ENCODE measurements at places on chromosomes 1 and 21.

DNA sequence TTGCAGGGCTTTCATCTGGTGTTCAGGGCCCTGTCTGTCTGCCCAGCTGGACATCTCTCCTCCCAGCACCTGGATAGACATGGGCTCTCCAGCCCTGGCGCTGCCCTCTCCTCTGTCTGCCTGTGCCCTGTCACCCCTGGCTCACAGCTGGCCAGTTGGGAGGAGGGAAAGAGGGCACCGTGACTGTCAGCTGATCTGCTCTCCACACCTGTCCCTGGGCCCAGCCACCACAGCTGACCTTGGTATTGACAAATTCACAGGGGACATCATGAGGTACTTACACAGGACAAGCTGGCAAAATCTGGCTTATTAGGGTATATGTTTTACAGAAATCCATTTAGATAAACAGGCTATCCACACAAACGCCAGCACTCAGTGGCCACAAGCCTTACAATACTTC, 8.3 kb downstream of the TNR start:
- DNase-seq: no peak

DNA sequence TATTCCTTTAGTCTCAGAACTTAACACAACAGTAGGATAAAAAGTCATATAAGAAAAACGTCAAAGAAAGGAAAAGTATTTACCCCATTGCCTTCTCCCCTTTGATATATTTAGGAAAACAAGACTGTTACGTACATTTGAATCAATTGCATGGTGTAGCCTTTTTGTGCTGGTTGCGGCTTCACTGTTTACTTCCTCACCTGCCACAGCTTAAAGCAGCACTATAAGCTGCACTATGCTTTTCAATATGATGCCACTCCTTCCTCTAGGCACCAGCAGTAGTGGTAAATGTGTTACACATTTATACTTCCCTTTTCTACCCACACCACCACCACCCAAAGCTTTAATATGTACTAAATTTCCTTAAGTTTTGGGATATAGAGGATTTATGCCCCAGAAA, 111.1 kb downstream of the ATP1B1 start:
- DNase-seq: no peak

GRCh38 chr1:152412756-152413155, 1.3 kb downstream of the CRNN start:
- DNase-seq: no peak

DNA sequence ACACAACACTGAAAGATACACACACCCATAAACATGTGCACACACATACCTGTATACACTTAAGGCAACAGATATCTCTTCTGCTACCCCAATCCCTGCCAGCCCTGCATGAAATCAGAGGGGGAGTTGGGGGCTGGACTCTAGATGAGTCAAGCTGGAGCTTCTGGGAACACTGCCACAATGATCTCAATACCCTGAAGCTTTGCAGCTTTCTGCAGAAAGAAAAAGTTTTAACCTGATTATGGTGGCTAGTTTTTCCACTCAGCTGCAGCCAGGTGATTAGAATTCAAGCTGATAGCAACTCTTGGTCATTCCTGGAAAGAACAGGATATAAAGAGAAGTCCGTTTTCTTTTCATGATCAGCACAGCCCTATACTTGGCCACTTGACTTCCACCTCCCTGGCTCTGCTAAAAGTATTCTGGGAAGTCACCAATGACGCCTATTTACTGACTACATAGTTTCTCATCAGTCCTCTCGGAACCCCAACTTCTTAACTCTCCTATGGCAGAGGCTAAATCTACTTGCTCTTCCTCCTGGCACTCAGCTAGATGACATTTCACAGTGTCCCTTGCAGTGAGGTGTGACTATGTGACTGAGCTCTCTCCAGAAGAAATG, 20.7 kb upstream of the DNASE2B start:
- no peak for DNase-seq

DNA sequence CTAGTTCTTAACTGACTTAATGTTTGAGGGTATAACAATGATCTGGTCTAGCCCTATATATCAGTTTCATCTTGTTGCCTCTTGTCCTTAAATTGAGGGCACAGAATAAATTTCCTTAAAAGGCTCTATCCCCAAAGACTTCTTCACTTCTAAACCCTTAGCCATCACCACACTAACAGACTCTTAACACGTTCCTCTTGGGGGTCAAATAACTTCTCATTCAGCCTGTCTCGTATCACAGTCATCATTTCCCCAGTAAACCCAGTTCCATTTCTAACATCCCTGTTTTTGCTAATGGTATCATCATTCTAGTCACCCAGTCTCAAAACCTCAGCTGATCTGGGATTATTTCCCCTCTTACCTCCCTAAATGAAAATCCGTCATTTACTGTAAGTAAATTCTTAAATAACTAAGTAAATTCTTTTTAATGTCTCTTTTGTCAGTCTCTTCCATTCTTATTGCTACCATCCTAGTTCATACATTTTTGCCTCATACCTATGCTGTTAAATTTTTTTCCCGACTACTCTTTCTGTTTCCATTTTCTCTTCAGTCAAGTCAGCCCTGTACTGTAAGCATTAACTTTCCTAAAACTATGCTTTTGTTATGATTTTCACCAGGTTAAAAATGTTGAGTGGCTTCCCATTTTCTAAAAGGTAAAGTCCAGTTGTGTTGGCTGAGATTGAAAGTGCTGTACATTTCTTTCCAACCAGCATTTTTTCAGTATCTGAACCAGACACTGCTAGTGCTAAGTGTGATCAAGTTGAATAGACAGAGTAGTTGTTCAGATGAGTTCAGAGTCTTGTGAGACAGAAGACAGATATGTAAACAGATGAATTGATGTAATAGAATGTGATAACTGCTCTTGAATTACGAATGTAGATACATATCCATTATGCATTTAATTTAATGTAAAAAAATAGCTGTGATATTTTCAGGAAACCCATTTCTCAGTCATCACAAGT, 6.9 kb downstream of the CTTNBP2NL start:
- no peak for DNase-seq

GRCh38 chr1:167173516-167174184, 47.0 kb upstream of the POU2F1 start:
- no peak for DNase-seq

DNA sequence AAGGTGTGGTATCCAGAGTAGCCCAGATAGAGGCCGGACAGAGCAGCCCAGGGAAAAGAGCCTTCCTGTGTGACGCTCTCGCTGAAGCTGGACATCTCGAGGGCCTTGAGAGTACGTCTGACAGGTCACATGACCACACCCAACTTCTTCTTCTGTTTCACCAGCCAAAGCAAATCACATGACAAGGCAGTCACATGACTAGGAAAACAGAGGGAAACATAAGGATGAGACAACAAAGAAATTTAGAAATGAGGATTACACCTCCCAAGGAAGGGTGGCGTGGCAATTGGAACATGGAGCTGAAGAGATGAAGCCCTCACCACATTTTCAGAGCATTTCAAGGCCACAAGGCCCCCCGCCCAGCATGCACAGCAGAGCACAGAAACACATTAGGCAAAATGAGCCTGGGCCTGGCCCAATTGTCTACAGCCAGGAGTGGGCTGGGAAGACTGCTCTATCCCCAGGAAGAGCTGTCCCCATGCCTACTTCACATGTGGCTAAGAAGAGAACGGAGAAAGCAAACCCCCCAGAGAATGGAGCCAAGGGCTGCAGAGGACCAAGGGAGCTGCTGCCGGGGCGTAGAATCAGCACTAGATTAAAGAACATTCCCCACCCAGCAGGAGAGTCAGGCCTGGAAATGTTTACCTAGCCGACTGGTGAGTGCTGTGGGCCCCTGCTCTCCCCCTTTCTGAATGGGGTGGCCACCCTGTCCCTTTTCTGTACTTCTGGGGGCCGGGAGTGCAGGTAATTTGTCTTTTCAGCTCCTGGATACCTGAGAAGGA, 305.1 kb downstream of the NPHP4 start:
- no peak for DNase-seq

GRCh38 chr1:220012259-220012658, 34.0 kb downstream of the EPRS1 start:
- DNase-seq: no peak

DNA sequence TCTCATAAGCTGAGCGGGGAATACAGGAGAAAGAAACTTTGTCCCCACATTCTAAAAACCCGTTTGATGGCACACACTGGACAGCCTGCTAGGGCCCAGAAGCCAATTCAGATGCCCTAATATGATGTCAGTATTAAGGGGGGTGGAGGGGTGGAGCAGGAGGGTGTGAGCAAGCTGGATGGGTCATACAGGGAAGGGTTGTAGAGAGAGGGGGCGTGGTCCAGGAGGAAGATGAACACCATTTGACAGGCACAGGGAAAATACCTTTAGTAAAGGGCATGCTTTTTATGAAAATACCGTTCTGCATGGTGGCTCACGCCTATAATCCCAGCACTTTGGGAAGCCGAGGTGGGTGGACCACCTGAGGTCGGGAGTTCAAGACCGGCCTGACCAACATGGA, 6.0 kb downstream of the TARS2 start:
- DNase-seq: no peak

DNA sequence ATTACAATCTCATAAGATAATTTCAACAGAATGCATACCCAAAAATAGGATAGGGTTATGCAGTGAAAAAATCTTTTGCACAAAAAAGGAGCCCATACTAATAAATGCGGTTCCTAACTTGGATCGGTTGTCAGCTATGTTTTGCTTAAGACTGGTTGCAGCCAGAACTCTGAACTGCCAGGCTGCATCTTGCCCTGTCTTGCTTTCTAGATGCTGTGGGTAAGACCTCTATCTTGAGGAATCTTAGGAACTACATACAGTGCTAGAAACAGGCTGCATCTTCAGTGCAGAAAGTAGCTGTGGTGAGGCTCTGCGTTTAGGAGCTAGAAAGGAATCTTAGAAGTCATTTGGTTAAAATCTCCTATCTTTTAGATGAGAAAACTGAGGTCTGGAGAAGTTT, 45.6 kb upstream of the PLA2G4A start:
- DNase-seq: no peak

DNA sequence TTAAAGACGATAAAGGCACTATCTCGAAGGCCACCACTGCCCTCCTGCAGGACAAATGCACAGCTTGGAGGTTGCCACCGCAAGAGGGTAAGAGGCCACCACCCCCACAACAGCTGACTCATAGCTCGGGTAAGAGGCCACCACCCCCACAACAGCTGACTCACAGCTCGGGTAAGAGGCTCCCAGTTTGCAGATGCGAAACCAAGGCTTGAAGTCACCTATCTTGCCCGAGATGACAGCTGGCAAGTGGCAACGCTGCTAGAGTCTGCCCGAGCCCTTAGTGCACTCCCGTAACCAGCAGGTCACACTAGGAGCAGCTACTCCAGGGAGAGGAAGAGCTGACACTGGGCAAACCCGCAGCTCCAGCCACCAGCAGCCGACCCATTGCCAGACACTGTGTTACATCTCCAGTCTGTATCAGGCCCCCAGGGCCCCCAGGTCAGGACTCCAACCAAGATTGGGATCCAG, 17.1 kb upstream of the SPSB1 start:
- peak; percentile 79 for DNase-seq

- no peak for DNase-seq
Observed at GRCh38 chr1:36803868-36804570, 230.3 kb downstream of the GRIK3 start.

- no peak for DNase-seq
Observed at GRCh38 chr1:195195423-195196057, 1412.7 kb downstream of the KCNT2 start.

DNA sequence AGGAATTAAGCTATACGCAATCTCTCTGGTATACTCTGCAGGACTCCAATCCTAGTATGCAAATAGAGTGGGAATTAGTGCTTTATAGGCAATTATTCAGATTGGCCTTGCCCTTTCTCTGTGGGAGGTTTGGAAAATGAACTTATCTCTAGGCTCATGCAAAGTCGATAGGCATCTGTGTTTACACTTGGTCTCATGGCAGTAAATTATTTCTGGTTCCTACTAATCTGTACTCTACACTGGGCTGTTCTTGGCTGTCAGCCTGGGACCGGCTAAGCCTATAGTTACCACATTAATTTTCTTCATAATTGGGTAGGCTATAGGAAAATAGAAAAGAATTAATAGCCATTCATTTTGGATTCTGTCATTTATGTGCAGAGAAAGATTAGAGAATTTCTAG, 544.6 kb downstream of the AMY1C start:
- no peak for DNase-seq

GRCh38 chr21:45552696-45553391, 10.6 kb upstream of the SLC19A1 start:
- no peak for DNase-seq

- DNase-seq: no peak
Observed at GRCh38 chr1:152919071-152919470, 10.7 kb downstream of the IVL start.

GRCh38 chr1:221862971-221863370, 121.1 kb upstream of the DUSP10 start:
- no peak for DNase-seq

GRCh38 chr21:43944757-43945156, 67.4 kb upstream of the TRAPPC10 start:
- DNase-seq: no peak

- DNase-seq: no peak
Observed at GRCh38 chr1:36602184-36602583, 119.5 kb upstream of the CSF3R start.

GRCh38 chr1:30263888-30264671, 459.3 kb downstream of the MATN1 start:
- DNase-seq: no peak

GRCh38 chr1:179155615-179156014, 73.7 kb downstream of the TOR3A start:
- DNase-seq: no peak

- peak; percentile 71 for DNase-seq
Observed at GRCh38 chr1:171654942-171655745, 2.7 kb upstream of the MYOC start.

DNA sequence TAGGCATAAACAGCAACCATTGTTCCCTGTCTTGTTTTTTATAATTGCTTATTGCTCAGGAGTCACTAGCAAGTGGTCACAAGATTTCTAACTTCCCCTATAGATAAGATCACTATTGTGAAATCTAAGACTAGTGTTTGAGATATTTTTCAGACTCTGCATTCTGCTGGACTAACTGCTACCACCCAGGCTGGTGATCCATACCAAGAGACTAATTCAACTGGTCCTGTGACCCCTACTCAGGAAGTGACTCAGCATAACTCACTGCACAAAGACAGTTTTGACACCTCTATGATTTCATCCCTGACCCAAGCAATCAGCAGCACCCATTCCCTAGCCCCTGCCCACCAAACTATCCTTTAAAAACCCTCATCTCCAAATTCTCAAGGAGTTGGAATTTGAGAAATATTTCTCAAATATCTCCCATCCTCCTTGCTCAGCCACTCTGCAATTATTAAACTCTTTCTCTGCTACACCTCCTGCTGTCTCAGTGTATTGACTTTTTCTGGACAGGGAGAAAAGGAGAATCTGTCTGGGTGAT, 52.7 kb downstream of the TRIM33 start:
- no peak for DNase-seq

- DNase-seq: no peak
Observed at GRCh38 chr1:244347942-244348341, 103.8 kb downstream of the ADSS2 start.

DNA sequence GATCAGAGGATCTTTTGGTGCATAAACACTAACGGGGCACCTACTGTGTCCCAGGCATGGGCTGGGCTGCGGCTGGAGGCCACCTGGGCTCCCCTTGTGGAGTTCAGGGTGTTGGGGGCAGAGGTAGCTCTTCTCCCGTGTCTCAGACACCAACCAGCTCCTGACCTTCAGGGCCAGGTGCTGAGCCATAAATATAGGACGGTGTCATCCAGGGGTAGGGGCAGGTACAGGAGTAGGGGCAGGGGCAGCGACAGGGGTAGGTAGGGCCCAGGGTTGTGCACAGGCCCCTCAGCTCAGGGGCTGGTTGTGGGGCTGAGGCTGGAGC, 18.0 kb upstream of the LRRC3 start:
- no peak for DNase-seq

- no peak for DNase-seq
Observed at GRCh38 chr1:67811781-67812180, 21.5 kb downstream of the GNG12 start.
